ENCODE measurements at places on chromosomes 5 and 9.

DNA sequence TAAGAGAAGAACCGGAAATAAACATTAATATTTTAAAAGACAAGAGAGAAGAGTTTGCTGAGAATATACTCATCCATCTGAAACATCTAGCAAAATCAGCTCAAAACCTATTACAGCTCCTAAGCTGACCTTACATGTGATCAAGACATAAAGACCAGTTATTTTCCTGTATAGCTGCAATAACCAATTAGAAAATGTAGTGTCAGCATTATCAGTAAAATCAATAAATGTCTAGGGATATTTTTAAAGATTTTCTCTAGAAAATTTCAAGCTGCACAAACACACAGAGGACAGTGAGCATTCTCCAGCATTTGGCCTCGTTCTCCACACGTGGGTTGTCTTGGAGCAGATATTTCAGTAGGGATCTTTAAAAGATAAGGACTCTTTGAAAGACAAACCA is 127.6 kb upstream of the CACNA1B start:
- DNase-seq: no peak

DNA sequence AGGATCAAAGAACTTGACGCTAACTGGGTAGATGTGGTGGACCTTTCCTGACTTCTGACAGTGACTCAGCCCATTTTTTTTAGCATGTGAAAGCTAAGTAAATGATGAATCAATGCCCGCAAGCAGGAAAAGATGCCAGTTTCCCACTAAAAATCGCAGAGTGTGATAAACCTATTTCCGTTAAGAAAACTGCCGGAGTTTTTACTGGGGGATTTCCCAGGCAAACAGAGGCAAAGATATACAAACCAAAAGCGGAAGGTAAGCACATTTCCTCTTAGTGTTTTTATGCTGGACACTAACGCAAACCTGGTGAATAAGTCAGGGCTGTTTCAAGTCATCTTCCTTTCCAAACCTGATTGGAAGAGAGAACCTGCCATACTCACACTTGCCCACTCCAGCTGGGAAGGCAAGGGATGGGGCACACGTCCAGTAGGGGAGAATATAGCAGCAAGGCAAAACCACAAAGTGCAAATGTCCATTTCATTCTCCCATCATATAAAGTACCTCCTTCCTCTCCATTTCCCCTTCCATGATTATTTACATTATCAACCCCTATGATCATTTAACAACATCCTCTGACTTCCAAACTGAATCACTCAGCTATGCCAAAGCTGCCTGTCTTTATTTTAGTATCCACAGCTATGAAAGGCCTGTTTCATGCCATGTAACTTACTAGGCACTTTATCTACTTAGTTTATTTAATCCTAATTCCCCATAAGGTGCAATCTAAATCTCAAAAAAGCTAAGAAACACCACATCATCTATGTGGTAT is 349.7 kb upstream of the RFX3 start:
- DNase-seq: no peak

DNA sequence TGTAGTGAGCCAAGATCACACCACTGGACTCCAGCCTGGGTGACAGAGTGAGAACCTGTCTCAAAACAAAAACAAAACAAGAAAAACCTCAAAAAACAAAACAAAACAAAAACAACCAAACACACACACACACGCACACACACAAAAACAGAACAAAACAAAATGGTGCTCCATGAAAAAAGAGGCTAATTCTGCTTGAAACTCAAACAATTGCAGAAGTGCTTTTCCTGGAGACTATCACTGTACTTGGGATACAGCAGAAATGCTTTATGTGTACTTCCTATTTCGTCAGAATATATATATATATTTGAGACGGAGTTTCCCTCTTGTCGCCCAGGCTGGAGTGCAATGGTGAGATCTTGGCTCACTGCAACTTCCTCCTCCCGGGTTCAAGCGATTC is 49.9 kb upstream of the HSPA9 start:
- no peak for DNase-seq

- no peak for DNase-seq
Observed at GRCh38 chr5:178383301-178383918, 150.8 kb upstream of the PHYKPL start.

DNA sequence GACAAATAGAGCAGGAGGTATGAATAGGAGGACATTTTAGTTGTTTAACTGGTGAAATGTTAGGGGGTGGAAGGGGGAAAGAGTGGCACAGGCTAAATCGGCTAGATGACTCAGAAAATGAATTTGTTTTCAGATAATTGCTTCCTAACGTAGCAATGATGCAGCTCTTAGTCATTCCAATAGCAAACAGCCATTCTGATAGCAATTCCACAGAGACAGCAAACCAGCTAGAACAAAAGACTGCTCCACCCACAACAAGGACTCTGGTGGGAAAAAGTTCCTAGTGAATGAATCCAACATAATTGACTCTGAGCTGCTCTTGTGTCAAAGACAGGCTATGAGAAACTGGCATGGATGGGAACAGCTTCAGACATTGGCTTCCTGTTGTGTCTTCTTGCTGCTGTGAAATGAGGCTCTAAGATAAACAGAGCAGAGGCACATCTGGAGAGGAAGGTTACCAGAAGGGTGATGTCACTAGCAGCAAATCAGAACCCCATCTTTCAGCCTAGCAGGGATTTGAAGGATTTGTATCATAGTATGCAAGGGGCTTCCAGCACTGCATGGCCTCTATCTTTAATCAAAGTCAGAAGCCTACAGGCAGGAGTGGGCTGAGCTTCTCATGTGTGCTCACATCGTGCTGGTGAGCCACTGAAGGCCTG is 28.1 kb upstream of the F2RL1 start:
- no peak for DNase-seq

DNA sequence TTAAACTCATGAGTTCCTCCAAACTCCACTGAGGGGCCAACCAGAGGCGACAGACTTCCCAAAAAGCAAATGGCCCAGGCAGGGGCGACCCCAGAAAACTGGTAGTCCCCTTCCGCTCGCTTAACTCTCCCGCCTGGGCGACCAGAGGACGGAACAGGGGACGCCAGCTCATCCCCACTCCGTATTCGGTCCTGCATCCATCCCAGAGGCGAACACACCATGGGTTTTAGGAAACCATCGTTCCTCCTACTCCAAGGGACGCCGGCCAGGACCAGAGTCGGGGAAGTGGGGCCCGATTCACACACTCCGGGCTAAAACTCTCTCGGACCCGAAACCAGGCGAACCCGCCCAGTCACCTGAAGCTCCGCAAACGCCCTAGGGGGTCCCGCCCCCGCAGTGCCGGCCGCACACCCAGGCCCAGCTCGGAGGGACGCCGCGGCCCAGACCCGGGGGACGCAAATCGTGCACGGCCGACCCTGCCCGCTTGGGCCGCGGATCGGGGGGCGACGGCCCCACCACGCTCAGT is 478 bp downstream of the TEX10 start:
- peak; percentile 63 for DNase-seq

DNA sequence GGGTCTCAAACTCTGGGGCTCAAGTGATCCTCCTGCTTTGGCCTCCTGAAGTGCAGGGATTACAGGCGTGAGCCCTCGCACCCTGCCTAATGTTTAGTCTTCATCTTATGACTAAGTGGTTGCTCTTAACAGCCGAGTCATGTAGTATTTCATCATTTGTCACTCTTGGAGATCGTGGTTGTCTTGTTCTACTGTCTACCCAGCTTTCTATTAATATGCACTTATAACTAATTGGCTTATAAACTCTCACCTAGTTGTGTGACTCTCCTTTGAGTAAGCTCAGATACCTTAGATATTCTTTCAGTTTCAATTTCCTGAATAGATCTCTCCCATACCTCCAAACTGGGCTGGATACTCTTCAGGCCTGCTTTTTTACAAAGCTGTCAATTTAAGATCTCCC is 19.9 kb downstream of the SLC44A1 start:
- DNase-seq: no peak

- DNase-seq: no peak
Observed at GRCh38 chr9:130336885-130337284, 71.3 kb downstream of the HMCN2 start.

DNA sequence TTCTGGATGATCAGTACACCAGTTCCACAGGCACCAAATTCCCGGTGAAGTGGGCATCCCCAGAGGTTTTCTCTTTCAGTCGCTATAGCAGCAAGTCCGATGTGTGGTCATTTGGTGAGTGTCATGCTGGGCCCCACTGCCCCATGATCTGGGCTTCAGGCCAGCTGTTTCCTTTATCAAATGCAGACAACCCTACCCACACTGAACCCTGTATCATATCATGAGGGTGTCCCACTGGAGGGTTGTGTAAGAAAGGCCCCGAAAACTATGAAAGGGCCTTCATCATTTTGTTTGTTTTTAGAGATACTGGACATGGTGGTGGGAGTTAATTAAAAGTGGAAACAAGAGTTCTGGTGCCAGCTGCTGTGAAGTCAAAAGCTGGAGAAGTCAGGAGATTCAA is 20.0 kb upstream of the CYFIP2 start:
- no peak for DNase-seq

GRCh38 chr9:135574943-135575342 is 13.4 kb downstream of the PAEP start:
- DNase-seq: no peak

GRCh38 chr5:42858687-42859086 is 47.0 kb upstream of the SELENOP start:
- no peak for DNase-seq
